ENCODE measurements at places on chromosomes 1 and 21.

- no peak for DNase-seq
These were observed 338.1 kb downstream of the SMYD3 start for GRCh38 chr1:246169019-246169418.

DNA sequence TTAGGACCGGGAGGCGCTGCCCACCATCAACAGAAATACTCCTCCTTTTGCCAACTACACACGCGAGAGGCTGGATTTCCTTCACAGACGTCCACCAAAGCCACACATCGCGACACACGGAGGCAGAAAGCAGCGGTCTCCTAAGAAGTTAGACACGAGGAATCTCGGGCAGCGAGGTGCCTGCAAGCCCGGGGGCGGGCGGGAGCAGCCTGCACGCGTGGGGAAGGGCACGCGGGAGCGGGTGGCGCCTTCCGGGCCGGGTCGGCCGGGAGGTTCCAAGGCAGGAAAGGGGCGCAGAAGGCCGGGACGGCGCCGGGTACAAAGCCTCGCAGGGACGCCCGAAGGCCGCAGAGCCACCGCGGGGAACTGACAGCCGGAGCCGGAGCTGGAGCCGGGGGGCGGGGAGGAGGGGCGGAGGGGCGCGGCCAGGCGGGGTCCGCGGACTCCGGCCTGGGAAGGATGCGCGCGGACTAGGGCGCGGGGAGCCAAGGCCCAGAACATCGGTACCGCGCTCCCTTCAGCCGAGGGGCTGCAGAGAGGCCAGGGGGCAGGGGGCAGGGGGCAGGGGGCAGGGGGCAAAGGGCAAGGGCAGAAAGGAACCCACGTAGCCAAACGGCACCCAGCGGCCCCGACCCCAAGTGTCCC, 722 bp downstream of the NPHP4 start:
- DNase-seq, result no peak

- DNase-seq, result no peak
These were observed 19.0 kb downstream of the CRYZ start for GRCh38 chr1:74713849-74714248.

DNA sequence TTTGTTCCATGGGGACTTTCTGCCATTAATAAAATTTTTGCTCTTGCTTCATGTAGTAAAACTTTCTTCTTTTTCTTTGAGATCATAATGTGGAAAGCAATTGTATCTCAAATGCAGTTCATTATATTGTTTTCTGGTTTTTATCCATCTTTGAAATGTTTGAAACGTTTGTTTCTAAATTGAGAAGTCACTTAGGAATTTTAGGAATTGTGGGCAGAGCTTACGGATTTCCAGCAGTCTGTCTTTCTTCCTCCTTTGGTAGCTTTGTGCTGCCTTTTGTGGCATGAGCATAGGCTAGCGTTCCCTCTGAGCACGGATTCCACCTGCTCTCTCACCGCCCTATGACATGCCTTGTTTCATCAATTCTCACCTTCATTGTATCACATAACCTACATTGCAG, 2.9 kb upstream of the ST6GALNAC5 start:
- DNase-seq, result no peak

DNA sequence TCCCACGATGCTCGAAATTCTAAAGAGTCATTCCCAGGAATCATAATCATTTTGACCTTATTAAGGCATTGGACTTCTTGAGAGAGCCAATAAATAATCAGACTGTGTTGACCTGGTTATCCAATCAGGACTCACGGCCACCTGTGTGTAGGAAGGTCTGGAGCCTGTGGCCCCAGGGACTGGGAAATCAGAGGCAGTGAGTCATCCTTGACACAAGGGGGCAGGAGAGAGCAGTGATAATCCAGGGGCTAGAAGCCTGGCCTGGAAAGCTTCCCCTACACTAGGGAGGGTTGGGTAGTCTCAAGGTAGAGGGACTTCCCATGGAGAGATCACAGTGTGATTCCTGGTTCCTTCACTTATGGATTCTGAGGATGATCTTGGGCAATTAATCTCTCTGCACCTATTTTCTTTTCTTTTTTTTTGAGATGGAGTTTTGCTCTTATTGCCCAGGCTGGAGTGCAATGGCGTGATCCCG, 4.7 kb downstream of the MR1 start:
- DNase-seq, result peak; percentile 61

GRCh38 chr1:1773874-1774273, 4.4 kb downstream of the NADK start:
- no peak for DNase-seq

GRCh38 chr1:31258581-31258980, 18.9 kb upstream of the NKAIN1 start:
- no peak for DNase-seq

- DNase-seq, result no peak
These were observed 198.6 kb upstream of the EDN2 start for GRCh38 chr1:41682845-41683625.

DNA sequence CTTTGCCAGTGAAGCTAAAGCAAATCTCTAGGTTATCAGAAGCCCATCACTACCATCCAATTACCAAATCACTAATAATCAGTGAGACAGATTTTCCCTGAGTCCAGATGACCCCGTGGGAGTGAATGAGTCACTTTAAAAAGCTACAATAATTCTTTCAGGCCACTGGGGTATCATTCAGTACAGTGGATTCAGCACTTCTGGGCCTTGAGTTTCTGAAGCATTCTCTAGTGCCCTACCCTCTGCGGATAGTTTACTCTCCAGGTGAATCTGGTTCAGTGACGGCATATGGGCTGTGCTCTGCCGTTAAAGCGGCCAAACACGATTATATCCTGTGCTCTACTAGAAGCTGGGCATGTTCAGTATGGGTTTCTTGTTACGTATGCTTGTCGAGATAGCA, 26.1 kb downstream of the NR5A2 start:
- no peak for DNase-seq

DNA sequence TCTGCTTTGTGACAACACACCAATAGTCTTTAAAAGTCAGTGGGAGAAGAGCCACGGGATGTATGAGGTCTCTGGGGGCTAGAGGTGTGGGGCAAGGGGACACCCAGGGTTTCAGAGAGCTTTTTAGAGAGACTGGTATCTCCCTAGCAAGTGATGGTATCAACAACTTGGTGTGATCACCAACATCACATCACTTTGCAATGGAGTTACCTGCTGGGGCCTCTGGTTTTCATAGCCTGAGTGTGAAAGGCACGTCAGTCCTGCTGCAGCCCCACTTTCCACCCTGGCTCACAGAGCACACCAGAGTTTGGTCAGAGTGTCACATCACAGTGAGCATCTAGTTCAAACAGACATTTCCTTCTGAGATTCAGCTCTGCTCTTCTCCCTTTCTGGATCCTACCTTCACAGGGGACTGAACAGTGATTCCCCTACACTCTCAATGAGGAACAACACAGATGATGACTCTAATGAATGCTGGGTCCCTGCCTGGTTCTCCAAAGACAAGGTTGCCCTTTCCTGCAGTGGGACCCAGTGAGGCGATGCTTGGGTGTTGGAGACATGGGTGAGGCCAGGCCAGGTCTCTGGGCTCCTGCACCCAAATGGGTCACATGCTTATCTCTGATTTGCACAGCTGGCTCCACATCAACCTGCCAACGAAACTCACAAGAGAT, 2.0 kb upstream of the MAN1C1 start:
- DNase-seq, result no peak

DNA sequence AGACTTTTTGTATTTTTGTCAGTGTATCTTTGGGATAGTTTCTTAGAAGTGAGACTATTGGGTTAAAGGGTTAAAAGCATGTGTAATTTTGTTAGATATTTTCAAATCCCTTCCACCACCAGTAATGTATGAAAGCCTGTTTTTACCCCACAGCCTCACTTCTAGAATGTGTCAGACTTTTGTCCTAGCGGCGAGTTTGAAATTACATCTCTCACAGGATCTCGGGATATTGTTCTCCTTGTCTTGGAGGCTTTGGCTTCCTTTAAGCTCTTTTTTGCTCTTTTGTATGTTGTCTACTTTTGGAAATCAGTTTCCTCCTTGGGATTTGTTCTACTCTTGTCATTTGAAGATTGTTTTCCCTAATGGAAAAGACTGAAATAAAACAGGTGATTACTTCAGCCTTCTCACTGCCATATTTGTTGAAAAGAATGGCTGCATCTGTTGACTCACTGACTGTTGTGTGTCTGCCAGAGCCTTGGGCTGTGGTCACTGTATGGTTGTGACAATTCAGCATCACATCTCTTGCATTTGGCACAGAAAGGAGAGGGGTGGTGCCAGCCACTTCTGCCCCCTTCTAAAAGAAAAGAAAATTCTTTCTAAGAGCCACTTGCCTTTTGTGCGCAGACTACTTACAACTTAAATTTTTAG, 22.6 kb downstream of the ST3GAL3 start:
- DNase-seq, result no peak

- peak; percentile 31 for DNase-seq
These were observed 944 bp upstream of the AGO3 start for GRCh38 chr1:35929730-35930592.

DNA sequence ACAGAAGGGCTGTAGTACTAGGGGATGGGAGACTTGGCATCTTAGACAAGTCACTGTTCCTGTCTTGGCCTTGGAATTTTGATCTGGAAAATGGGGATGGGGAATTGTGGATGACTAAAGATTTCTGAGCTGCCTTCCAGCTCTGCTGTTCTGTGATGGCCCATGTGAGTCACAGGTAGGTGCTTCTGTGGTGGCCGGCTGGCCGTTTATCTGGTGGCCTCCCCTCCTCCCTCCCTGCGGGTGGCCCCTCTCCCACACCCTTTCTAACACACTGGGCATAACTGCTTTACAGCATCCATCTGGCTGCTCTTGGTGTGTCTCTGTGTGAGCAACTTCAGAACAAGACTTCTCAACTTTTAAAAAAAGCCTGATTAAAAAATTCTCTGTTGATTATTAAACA, 35.9 kb downstream of the KCNA2 start:
- DNase-seq, result no peak

DNA sequence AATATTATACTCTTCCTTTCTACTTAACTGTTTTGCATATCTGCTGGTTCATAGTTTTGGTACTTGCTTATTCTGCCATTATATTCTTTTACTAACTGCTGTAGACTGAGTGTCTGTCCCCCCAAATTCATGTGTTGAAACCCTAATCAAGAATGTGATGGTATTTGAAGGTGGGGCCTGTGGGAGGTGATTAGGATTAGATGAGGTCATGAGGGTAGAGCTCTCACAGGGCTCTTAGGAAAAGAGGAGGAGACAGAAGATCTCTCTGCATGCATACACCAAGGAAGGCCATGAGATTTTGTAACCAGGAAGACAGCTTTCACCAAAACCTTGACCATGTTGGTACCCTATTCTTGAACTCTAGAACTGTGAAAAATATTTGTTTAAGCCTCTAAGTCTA, 354.1 kb upstream of the B3GALT2 start:
- DNase-seq, result no peak

- no peak for DNase-seq
These were observed 16.2 kb upstream of the MEF2D start for GRCh38 chr1:156516821-156517220.

DNA sequence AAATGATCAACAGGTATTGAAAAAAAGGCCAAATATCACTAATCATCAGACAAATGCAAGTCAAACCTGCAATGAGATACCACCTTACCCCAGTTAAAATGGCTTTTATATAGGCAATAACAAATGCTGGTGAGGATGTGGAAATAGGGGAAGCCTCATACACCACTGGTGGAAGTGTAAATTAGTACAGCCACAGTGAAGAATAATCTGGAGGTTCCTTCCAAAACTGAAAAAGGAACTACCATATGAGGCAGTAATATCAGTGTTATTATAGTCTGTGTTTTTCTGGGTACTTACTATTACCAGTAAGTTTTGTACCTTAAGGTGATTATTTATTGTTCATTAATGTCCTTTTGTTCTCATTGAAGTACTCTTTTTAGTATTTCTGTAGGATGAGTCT, 201.3 kb downstream of the MRPL39 start:
- no peak for DNase-seq

GRCh38 chr1:89781494-89782126, 39.2 kb upstream of the LRRC8D start:
- DNase-seq, result no peak

GRCh38 chr1:45526135-45526644, 4.5 kb upstream of the PRDX1 start:
- no peak for DNase-seq

GRCh38 chr1:1721201-1721600, 3.0 kb downstream of the CDK11A start:
- DNase-seq, result no peak

DNA sequence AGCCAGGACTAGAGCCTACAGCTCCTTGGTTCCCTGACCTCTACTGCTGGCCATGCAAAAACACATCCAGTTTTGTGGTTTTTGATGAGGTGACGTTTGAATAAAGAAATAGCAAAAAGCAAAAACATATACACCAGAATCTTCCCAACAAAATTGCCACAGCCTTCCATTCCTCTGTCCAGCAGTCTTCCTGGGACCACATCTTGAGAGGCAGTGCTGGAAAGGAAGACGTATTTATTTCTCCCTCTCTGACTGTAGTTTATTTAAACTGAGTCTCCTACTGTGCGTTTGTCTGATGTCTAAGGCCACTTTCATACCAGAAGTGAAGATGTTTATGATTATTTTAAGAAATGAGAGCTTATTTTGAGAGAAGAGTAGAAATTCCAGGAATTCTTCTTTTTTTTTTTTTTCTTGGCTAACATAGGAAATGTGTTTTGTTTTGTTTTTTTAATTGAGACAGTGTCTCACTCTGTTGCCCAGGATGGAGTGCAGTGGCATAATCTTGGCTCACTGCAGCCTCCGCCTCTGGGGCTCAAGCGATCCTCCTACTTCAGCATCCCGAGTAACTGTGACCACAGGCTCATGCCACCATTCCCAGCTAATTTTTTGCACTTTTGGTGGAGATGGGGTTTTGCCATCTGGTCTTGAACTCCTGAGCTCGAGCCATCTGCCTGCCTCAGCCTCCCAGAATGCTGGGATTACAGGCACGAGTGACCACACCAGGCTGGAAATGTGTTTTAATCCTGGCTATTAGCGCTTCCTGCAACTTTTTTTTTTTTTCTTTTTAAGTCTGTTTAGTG, 118.5 kb downstream of the ITSN1 start:
- DNase-seq, result no peak

DNA sequence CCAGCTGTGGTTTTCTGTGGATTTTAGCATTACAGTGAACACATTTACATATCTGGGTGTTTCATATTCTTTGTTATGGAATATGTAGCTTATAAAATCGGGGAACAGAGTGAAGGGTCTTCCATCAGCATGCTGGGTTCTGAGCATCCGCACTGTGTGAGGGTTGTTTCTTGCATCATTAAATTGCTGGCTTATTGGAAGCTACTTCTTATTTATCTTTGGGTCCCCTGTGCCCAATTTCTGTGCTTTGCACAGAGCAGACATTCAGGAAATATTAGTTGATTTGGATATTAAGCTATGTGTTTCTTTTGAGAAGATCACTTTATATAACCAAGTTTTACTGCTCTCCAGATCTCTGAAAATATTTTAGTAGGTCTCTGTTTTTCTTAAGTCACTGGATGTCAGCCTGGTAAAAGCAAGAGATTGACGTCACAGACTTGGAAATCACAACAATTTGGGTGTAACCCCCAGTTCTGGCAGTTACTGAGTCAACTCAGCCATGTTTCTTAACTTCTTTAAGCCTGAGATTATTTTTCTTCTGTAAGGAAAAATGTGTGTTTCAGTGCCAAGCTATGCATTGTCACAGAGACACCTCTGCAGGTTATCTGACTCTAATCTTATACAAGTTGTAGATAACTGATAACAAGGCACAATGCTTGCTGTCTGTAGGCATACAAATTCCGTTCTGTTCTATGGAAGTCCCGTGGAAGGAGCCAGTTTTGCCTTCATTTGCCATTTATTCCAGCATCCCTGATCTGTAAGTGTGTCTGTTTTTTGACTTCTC, 258.3 kb upstream of the KAZN start:
- DNase-seq, result no peak

- no peak for DNase-seq
These were observed 9.4 kb upstream of the AKR1A1 start for GRCh38 chr1:45541193-45541592.

- DNase-seq, result no peak
These were observed 13.0 kb upstream of the CD48 start for GRCh38 chr1:160724465-160725242.

Data from posterior cingulate gyrus (tissue), 11 donors.